ENCODE measurements at places on chromosomes 5 and 9.

DNA sequence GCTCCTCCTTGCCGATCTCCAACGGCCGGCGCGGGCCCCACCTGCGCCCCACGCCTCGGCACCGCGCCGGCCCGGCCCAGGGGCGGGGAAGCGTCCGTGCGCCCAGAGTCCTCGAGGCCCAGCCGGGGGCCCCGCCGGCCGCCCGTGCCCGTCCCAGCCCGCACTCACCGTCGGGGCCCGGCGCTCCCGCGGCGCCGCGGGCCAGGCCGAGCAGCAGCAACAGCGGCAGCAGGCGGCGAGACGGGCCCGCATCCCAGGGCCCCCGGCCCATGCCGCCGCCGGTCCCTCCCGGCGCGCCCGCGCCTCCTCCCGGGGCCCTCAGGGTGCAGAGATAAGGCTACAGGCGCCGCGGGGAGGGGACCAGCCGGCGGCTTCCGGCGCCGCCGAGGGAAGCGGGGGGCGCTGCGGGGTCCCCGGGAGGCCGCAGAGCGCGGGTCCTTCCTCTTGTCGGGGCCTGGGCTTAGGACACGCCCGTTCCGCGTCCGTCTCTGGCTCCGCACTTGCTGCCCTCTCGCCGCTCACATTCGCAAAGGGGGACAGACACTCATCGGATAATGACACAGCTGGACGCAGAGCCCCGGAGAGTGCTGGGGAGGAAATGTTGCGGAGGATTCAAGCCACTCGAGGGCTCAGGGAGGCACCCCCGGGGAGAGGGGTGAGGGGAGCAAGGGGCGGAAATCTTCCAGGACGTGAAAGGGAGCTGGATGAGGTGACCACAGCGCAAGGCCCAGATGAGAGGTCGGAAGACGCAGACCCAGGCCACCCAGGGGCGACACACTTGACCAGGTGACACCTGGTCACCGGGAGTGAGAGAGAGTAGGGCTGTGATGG lies at the start of gene SUSD1:
TSS of gene SUSD1 (minus strand) at position 333 of the 831 bp plus-strand sequence. CDS start at position 271, 62 bp downstream.
- H3K36me3 ChIP-seq, result no peaks in the 10 kb centered on the region
- peak within 1 kb of the TSS; percentile 89 for H3K4me3 ChIP-seq
- no peaks in the 10 kb centered on the region for H3K27me3 ChIP-seq
- H3K4me1 ChIP-seq, result peaks cover 33% of the 10 kb centered on the region
- peak; percentile 38 for DNase-seq

DNA sequence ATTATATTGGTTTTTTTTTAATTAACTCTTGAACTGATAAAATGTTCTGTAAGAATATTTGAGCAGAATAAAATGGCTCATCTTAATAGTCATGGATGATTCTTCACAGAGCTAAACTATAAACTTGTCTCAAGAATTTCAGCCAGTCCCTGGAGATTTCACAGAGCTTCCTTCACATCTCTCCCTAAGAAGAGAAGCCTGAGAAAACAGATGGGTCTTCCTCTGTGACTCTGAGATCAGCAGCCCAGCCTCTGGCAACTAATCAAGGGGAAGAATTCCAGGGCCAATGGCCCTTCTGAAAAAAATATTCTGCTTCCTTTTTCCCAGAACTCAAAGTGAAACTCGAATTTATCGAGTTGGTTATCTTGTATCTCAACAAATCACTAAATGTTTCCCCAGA lies 122.2 kb upstream of the ITGA1 start:
- no peaks in the 10 kb centered on the region for H3K36me3 ChIP-seq
- H3K27ac ChIP-seq, result no peak overlapping the region
- no peaks in the 10 kb centered on the region for H3K27me3 ChIP-seq
- no peak overlapping the region for H3K4me3 ChIP-seq

DNA sequence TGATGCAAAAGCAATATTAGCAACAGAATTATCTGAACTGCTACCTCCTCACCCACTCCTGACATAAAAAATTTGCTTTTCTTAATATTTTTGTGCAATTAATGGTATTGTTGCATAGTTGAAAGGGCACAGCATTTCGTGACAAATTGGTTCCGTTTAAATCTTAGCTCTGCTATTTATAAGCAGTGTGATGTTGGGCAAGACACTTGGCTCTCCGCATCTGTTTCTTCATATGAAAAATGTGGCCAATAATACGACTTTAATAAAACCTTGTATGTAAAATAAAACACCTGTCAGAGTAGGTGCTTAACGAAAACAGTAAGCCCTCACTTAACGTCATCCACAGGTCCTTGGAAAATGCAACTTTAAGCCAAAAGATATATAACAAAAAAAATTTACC lies 4.2 kb downstream of the TMEM167A start:
- peaks cover 15% of the 10 kb centered on the region for H3K36me3 ChIP-seq
- no peak for DNase-seq
- no peak overlapping the region for H3K27ac ChIP-seq
- no peaks in the 10 kb centered on the region for H3K27me3 ChIP-seq
- H3K4me3 ChIP-seq, result no peak overlapping the region

DNA sequence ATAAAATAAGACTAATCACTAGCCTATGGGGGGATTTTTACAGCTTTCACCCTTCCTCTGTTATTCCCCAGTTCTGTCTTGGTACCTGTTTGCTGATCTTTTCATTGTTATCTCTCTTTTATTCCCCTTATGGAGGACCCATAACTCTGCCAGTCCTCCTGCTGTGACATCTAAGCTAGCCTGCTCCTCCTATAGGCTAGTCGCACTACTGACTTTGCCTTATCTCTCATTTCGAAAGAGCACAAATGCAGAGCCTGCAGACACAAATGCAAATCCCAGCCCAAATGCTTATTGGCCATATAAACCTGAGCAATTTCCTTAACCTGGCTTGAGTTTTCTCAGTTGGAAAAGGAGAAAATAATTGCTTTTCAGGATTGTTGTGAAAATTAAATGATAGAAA lies 59.1 kb upstream of the CAMK4 start:
- no peaks in the 10 kb centered on the region for H3K4me1 ChIP-seq
- H3K27ac ChIP-seq, result no peak overlapping the region
- DNase-seq, result no peak
- H3K36me3 ChIP-seq, result no peaks in the 10 kb centered on the region

- H3K4me1 ChIP-seq, result no peaks in the 10 kb centered on the region
- no peaks in the 10 kb centered on the region for H3K36me3 ChIP-seq
- H3K27ac ChIP-seq, result no peak overlapping the region
- no peak for DNase-seq
- H3K4me3 ChIP-seq, result no peak overlapping the region
These were observed 121.1 kb upstream of the SLC25A48 start for GRCh38 chr5:135713161-135713915.

DNA sequence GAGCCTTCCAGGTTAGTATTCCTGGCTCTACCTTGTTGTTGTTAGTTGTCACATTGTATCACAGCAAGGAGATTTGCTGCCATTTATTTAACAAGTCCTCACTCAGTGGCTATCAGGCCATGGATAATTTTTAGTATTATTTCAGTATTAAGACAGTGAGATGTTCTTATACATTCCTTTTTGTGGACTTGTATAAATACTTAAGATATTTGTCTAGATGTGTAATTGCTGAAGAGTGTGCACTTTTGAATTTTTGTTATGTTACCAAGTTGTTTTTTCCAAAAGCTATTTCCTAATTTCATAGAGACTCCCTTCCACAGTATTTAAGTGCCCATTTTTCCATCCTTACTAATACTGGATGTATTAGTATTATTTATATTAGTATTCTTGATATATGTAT lies 22.0 kb downstream of the SLC36A1 start:
- H3K27ac ChIP-seq, result no peak overlapping the region
- DNase-seq, result no peak
- no peaks in the 10 kb centered on the region for H3K4me1 ChIP-seq
- H3K27me3 ChIP-seq, result no peaks in the 10 kb centered on the region
- peaks cover 36% of the 10 kb centered on the region for H3K36me3 ChIP-seq

- H3K27ac ChIP-seq, result peak overlapping the region; percentile 76
- peak overlapping the region; percentile 42 for H3K4me3 ChIP-seq
- peaks cover 9% of the 10 kb centered on the region for H3K36me3 ChIP-seq
These were observed 269.4 kb upstream of the PTGER4 start for GRCh38 chr5:40410231-40410861.

- H3K36me3 ChIP-seq, result peaks cover 7% of the 10 kb centered on the region
- peaks cover under 1% of the 10 kb centered on the region for H3K4me1 ChIP-seq
- no peaks in the 10 kb centered on the region for H3K27me3 ChIP-seq
These were observed 10.4 kb downstream of the FPGS start for GRCh38 chr9:127812936-127813675.

- no peaks in the 10 kb centered on the region for H3K36me3 ChIP-seq
- H3K4me1 ChIP-seq, result no peaks in the 10 kb centered on the region
- no peaks in the 10 kb centered on the region for H3K27me3 ChIP-seq
- no peak overlapping the region for H3K27ac ChIP-seq
- H3K4me3 ChIP-seq, result no peak overlapping the region
- no peak for DNase-seq
These were observed 245.4 kb upstream of the ANKH start for GRCh38 chr5:15116996-15117395.

DNA sequence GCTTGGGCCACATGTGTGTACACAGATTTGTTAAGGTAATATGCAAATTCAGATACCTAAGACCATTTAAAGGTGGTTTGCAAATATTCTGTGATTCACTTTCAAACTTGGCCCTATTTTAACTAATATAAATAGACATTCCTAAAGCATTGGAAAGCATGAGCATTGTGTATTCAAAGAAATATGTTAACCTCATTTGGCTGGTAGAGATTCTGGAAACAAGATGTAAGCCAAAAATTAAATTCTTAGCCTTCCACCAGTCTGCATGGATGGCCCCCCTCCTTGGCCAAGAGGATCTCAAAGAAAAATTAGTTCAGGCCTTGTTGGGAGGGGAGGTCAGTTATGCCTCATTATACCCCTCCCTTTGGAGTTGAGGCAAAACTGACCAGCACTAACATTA lies 38.7 kb upstream of the C6 start:
- no peak overlapping the region for H3K4me3 ChIP-seq
- H3K36me3 ChIP-seq, result no peaks in the 10 kb centered on the region
- H3K27me3 ChIP-seq, result no peaks in the 10 kb centered on the region
- no peak for DNase-seq
- no peaks in the 10 kb centered on the region for H3K4me1 ChIP-seq

DNA sequence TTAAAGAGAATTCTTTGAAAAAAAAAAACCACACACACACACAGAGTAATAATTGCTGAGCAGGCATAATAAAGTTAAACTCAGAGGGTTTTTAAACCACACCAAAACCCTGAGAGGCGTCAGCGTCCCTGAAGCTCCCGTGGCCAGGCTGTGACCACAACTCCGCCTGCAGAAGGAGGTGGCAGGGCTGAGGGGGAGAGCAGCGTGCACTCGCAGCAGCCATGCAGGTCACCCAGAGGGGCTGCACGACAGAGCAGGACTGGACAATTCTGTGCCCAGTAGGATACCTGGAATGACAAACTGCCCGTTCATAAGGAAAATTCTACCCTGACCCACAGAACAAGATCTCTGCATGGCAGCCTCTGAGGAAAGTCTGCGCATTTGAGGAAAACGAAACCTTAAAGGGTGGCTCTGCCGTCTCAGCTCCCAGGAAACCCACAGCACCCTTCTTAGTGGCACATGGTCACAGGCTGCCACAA lies 44.0 kb downstream of the ROR2 start:
- H3K4me3 ChIP-seq, result no peak overlapping the region
- no peak for DNase-seq
- H3K4me1 ChIP-seq, result no peaks in the 10 kb centered on the region

DNA sequence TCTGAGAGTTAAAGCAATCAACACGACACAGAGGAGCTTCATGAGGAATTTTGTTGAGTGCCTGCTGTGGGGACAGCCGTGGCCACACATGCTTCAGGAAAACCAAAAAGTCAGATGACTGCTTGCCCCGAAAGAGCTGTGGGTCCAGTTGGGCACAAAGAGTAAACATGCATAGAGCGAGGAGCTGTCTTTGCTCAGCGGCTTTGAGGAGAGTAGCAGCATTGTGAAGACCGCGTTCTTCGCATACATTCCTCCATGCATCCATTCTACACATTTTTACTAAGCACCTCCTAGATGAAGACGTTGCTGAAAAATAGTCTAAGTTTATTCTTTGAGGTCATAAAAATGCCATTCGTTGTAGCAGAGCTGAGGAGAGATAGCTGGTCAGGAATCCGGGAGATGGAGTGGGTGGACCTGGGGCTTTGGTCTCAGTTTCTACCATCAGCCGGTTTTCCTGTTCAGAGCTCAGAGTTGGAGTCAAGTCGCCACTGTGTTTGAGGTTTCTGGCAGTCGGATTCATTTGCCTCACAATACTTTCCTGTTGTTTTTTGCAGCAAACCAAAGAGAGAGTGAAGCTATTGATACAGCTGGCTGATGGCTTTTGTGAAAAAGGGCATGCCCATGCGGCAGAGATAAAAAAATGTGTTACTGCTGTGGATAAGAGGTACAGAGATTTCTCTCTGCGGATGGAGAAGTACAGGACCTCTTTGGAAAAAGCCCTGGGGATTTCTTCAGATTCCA lies 194.5 kb upstream of the OTULINL start:
- peak overlapping the region; percentile 78 for H3K27ac ChIP-seq
- H3K36me3 ChIP-seq, result peaks cover 30% of the 10 kb centered on the region
- no peak for DNase-seq

- H3K27ac ChIP-seq, result peak overlapping the region; percentile 71
- H3K36me3 ChIP-seq, result peaks cover 48% of the 10 kb centered on the region
- no peaks in the 10 kb centered on the region for H3K4me1 ChIP-seq
These were observed 70.4 kb downstream of the TEX10 start for GRCh38 chr9:100282388-100282719.

- peaks cover 55% of the 10 kb centered on the region for H3K4me1 ChIP-seq
- no peak for DNase-seq
- H3K27ac ChIP-seq, result no peak overlapping the region
- H3K27me3 ChIP-seq, result peaks cover 76% of the 10 kb centered on the region
- no peak overlapping the region for H3K4me3 ChIP-seq
These were observed 189.7 kb downstream of the MEF2C start for GRCh38 chr5:88693071-88693932.

GRCh38 chr9:134223591-134224122 lies 59.3 kb upstream of the RNU6ATAC start:
- H3K4me3 ChIP-seq, result no peak overlapping the region
- H3K36me3 ChIP-seq, result no peaks in the 10 kb centered on the region
- H3K27ac ChIP-seq, result no peak overlapping the region
- no peak for DNase-seq

DNA sequence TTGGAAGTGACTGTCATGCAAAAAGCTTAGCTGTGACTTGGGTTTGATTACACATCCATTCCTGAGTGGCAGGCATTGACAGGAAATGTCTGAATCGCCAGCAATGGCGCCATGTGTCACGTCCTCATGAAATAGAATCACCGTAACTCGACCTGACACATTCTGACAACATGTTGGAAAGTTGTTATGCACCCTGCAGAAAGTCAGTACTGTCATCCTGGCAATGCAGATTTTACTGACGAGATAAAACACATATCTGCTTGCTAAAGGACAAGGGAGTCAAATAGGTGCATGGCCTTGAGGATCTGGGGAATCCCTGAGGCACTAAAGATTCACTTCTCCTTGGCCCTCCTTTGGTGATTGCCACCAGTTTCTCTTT lies 344.2 kb downstream of the SPATA31D1 start:
- H3K27me3 ChIP-seq, result no peaks in the 10 kb centered on the region
- DNase-seq, result no peak
- peaks cover 4% of the 10 kb centered on the region for H3K36me3 ChIP-seq
- H3K4me3 ChIP-seq, result no peak overlapping the region
- no peak overlapping the region for H3K27ac ChIP-seq

DNA sequence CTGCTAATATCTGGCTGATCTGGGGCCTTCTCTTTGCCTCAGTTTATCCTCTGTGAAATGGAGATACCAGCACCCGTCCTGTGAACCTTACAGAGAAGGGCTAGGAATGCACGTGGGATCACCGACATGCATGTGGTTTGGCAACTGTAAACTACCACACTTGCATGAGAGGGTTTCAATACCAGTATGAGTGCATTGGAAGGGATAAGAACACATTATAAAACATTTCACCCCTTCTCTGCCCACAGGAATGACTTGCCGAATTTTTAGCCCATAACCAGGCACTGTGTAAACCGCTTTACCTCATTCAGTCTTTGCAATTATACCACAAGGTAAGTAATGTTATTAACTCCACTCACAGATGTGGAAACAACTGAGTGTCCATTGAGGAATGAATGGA lies 8.9 kb upstream of the RAB14 start:
- H3K27me3 ChIP-seq, result no peaks in the 10 kb centered on the region
- H3K27ac ChIP-seq, result no peak overlapping the region
- H3K4me1 ChIP-seq, result peaks cover 42% of the 10 kb centered on the region
- no peak for DNase-seq
- H3K4me3 ChIP-seq, result no peak overlapping the region

Data from naive B cell (primary cell).